HTR-8/SVneo (cell line): ENCODE measurements at places on chromosomes 4 and X.
A peak's percentile ranks its signal among the peaks of the same experiment; 100 is the strongest.

DNA sequence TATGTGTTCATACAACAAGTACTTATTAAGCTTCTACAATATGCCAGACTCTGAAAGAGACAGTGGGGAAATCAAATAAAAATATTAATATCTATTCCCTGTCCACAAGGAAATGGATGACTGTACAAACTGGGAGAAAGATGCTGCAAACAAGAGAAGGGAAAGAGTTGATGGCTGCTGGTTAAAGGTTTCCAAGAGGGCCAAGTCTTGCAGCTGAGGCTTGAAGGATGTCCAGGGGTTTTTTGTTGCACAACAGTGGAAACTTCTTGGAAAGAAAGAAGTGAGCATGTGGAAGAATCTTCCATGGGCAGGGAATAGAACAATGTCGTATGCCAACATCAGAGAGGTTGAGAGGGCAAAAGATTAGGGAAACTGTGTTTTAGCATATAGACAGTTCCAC is 95.8 kb downstream of the MID1 start:
- DNase-seq, result no peak

DNA sequence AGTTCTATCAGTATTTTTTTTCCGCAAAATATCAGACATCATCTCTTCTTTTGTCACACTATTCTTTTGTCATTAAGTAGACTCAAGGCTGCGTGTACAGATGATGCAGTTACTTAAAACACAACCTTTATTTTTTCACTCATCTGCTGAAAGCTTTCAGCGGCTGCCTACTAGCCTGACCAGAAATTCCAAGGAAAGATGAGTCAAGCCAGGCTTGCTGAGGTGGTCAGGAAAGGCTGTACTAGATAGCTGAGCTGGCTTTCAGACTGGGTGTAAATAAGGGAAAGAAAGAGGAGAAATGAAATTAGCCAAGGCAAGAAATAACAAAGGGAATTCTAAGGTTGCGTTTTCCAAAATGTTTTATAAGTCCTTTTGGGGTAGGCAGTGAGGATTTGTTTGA is 17.9 kb downstream of the STK26 start:
- DNase-seq, result no peak

GRCh38 chr4:184309241-184310170 is 91.8 kb upstream of the ENPP6 start:
- DNase-seq, result no peak

DNA sequence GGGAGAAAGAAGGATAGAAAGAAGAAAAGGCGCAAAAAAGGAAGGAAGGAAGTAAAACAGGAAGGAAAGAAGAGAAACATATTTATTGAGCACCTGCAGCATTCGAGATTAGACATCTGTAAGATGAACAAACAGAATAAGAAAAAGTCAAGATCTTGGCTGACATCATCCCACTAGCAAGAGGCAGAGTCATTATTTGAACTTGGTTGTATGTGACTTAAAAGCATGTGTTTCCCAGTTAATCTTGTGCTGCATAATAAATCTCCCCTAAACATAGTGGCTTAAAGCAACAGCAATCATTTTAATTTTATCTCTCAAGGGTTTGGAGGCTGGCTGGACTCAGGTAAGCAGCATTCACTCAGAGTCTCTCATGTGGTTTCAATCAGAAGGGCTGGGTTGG is 38.5 kb upstream of the COX7B2 start:
- no peak for DNase-seq

DNA sequence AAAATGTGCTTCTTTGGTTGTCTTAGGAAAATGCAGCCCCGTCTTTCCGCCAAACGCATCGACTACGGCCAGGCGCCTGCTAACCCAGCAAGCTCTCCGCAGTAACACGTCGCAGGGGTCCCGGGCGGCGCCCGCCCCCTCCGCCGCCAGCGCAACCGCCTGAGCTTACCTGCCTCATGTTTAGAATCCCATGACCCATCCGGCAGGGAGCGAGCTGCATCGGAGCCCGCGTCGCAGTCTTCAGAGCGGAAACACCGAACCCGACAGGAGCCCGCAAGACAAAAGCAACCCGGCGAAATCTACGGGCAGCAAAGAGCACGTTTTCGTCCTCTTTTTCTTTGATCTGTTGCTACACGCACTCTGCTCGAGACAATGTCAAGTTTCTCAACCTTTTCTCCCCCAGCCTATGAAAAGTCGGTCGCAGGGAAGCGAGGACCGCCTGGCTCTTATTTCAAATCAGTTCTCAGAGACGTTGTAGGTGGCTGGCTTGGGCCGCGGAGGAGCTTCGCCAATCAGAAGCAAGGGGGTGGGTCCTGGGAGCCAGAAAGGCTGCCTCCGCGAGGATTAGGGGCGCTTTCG is at the start of gene MID1:
Gene MID1, minus strand, starts transcription at position 465 of the 579 bp plus-strand sequence. CDS start 53,038 bp downstream, outside the sequence.
- DNase-seq, result peak; percentile 34

- DNase-seq, result no peak
Measured at GRCh38 chrX:41265615-41266014, 68.3 kb upstream of the DDX3X start.

GRCh38 chr4:65623506-65623905 is 46.8 kb downstream of the EPHA5 start:
- peak; percentile 17 for DNase-seq
